ENCODE measurements at places on chromosomes 2 and 18.

GRCh38 chr2:201219328-201220096, 36.6 kb downstream of the CASP10 start:
- DNase-seq: no peak

DNA sequence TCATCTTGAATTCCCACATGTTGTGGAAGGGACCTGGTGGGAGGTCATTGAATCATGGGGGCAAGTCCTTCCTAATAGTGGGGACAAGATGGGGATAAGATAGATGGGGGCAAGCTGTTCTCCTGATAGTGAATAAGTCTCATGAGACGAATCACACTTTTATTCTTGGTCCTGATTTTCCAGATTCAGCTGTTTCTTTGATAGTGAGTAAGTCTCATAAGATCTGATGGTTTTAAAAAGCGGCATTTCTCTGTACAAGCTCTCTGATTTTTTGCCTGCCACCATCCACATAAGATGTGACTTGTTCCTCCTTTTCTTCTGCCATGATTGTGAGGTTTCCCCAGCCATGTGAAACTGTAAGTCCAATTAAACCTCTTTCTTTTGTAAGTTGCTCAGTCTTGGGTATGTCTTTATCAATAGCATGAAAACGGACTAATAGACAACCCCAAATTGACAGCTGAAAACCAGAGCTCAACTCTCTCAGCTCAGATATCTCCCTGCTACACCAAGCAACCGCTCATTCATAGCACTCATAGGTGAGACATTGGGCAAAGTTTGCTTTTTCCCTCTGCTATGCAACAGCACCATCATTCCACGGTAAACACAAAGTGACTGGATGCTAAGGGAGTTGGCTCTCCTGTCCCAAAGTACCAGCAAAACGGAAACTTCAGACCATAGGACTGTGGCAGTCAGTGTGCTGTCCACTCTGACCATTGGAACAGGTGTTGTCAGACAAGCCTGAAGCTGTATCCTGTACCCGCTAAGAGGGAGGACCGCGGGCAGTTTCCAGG, 44.9 kb upstream of the TBC1D8 start:
- DNase-seq: no peak

DNA sequence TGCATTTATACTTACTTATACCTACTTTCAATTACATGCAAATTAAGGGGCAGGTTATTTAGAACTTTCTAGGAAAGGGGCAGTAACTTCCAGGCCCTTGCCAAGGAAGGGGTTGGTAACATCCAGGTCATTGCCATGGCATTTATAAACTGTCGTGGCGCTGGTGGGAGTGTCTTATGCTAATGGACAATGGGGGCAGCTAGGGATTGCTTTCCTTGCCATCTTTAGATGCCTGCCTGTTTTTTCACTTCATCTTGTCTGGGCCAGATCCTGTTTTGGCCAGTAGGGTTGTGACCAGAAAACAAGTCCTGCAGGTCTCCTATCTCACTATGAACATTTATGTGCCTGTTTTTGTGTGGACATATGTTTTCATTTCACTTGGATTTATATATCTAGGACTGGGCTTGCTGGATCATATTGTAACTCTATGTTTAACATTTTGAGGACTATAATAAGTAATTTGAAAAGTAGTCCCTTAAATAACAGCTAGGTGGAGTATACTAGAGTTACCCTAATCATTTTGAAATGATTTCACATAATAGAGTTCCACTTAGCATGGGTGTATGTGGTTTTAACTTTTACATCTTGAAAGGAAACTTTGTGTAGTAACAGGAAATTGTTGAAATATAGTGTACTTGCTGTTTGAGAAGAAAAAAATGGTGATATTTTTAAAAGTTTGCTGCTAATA, 56.1 kb downstream of the LCLAT1 start:
- no peak for DNase-seq

DNA sequence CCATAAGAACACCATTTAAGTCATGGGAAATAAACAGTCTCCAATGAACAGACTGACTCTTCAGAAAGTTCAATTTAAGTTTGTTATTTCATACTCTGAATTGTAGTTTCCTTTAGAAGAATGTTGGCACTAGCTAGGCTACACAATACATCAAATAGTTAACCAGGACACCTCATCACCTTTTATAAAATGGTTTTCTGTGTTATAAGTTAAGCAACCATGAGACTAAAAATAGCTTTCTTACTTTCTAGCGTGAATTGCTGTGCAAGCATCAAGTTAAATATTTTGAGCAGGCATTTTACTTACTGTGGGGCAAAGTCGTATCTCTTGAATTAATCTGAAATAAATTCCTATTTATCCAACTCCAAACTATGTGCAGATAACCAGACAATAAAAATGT, 1092.6 kb upstream of the SLC39A10 start:
- DNase-seq: no peak

- DNase-seq: no peak
These were observed 243.1 kb downstream of the ADCYAP1 start for GRCh38 chr18:1147730-1148129.

DNA sequence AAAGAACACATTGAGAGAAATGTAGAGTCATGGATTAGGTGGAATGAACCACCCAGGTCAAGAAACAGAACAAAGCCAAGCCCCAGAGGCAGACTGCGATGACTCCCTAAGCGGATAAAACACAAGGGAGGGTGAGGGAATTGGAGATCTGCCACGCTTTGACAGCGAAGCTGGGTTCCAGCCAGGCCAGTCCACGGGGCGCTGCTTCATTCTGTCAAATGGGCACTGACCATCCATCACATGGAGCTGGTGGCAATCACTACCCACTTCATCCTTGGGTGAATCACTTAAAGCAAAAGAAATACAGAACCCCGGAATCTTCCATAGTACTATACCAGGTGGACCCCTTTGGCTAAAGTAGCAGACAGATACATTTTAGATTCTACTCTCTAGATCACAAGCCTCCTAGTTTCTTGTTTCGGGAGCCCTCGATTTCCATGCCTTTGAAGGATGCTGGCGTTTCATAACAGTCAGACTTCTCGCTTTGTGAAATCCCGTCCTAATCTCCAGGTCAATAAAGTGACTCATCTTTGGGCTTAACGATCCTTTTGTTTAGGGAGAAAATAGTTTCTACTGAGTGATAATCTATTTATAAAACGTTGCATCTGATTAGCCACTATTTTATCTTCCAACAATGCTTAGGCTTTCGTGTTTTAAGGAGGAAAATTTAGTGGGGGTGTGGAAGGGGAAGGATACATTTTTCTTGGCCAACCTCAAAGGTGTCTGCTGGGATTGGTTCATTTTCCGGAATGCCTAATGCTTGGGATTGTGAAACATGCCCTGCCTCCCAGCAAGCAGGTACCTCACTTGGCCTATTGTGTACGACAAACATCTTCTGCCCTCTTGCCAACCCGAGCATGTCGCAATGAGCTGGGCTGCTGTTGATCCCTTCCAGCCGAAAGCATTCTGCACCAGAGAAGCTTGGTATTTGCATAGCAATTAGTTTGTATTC, 44.1 kb upstream of the HDAC4 start:
- no peak for DNase-seq

- DNase-seq: no peak
These were observed 98.4 kb downstream of the COLEC12 start for GRCh38 chr18:402129-402528.

DNA sequence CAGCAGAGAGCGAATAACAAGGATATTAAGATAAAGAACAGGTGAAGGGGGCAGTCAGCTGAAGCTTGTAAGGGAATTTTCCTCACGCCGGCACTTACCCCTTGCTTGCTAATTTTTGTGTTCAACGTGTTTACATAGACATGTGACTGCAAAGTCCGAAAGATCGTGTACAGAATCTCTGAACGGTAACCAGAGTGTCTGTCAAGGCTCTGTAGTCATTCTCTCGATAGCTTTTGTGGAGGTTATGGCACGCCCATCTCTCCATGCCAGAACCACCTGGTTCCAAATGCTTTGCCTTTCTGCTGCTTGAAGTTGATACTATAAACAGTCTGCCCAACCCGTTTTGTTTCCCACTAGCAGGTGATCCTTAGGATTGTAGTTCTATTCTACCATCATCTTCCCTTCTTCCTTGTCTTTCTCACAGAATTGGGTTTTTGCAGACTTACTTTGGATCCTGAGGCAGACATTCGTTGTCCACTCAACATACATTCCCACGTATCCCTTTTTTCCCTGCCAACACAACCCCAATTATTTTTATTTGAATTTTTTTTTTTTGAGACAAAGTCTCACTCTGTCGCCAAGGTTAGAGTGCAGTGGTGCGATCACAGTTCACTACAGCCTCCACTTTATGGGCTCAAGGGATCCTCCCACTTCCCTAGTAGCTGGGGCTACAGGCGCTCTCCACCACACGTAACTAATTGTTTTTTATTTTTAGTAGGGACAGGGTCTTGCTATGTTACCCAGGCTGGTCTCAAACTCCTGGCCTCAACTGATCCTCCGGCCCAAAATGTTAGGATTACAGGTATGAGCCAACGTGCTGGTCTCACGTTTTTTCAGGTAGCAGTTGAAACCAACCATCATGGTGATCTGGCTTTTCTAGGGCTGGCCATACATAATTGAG, 1.3 kb upstream of the USP34 start:
- DNase-seq: no peak

GRCh38 chr2:227455200-227455599, 16.8 kb upstream of the AGFG1 start:
- DNase-seq: no peak

DNA sequence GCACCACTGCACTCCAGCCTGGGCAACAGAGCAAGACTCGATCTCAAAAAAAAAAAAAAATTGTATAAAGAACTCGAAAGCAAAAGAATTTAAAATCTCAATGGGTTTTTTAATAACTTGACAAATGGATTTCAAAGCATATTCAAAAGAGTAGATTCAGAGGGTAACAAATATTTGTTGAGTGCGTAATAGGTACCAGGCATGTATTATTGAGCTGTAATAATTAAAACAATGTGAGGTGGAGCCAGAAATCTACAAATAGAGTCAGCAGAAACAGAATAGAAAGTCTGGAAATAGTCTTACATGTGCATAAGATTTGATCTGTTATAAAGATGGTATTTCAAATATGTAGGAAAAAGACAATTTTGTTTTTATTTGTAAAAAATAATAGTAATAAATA, 19.1 kb upstream of the RAB11FIP5 start:
- no peak for DNase-seq

- DNase-seq: no peak
These were observed 41.8 kb downstream of the SNED1 start for GRCh38 chr2:241040081-241040803.

GRCh38 chr18:49368876-49369440, 91.5 kb downstream of the DYM start:
- no peak for DNase-seq

DNA sequence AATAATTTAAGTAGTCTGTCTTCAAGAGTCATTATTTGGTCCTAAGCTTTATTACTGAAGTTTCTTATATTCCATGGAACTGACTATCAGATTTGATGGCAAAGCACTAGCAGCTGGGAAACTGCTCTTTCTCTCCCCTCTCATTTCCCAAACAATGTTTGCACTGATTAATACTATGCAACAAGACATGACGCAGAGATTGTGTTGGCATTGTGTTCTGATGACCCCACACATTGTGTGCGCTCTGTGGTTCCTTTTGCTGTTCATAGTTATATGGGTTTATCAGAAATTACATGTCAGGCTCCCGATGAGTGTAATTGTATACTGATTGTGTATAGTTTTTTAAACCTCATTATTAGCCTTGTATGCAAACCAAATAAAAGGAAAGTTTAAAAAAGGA, 331.6 kb upstream of the FANCL start:
- no peak for DNase-seq

GRCh38 chr18:76518123-76518859, 23.2 kb upstream of the ZNF516 start:
- no peak for DNase-seq

GRCh38 chr2:240565333-240566202, 2.7 kb upstream of the RNPEPL1 start:
- peak; percentile 83 for DNase-seq

DNA sequence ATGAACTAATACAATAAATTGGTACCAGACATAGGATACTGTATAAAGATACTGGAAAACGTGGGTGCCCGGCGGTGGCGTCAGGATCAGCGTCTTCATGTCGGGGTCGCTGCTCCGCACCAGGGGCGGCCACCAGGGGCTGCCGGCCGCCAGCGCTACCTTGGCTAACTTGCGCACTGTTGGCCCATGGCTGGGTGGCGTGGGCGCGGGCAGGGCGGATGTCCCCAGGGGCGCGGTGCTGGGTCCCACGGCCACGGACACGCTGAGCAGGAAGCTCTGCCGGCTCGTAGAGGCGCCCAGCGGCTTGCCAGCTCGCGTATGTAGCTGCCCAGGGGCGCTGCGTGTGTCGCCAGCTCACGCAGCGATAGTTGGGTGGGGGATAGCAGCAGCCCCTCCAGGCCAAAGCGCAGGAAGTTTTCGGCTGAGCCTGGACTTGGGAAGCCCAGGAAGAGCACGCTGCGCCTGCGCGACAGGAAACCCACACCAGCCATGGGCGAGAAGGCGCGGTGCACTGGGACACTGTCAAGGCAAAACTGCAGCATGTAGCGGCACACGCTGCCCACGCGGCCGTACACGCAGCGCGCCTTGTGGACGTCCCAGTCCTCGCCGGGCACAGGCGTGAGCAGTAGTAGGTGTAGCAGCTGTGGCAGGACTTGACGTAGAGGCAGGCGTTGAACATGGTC, 299.9 kb downstream of the CCDC74A start:
- no peak for DNase-seq

GRCh38 chr18:51255693-51256092, 58.2 kb upstream of the MEX3C start:
- DNase-seq: no peak

DNA sequence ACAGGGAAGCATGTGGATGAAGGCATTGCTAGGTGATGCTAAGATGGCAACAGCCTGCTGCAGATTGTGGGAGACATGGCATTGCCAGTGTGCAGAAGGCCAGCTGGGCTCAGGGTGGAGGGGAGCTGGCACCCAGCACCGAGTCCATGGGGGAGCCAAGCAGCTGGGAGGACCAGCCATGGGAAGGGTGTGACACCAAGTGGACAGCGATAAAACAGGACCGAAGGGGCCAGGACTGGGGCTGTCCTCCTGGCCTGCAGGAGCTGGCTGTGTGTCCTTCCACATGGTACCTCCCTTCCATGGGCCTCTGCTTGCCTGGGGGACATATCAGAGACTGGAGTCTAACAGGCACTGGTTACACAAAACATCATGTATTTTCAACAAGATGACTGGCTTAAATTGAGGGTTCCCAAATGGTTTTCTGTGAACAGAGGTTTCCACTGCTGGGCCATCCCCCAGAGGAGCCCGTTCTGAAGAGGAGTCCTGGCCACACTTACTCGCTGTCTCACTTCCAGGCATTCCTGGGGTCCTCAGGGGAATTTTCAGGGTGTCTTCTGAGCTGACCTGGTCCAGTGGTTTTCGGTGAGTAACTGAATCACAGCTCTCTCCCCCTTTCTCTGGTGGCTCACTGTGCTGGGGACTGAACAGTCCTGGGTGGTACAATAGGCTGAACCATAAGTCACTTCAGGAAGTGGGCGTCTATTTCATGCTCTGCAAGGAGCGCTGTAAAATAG, 60.4 kb upstream of the TNP1 start:
- no peak for DNase-seq

Data from T-helper 9 cell (primary cell).